WTC11 (cell line): ENCODE measurements at places on chromosomes 2 and 18. TPM values are rescaled to one million over a fixed set of nuclear protein-coding genes. Genes with fewer than 3 reads are reported as not detected.

The CDCA7 gene
- total RNA-seq: 64.2 to 79.7 TPM (median 66.6 TPM) in 3 replicates

The CD207 gene
- total RNA-seq: not detected in 3 replicates

The FABP1 gene
- 0.39 to 1.1 TPM (median 0.46 TPM) in 3 replicates for total RNA-seq

The TACR1 gene
- 0.13 to 0.23 TPM (median 0.18 TPM) in 3 replicates for total RNA-seq

The SKOR2 gene
- total RNA-seq: 0.34 to 1.3 TPM (median 0.37 TPM) in 3 replicates

The CHRND gene
- total RNA-seq: 0.07 to 0.11 TPM in 2 of 3 replicates, not detected in the other

The UGT1A8 gene
- 0.11 to 0.13 TPM in 2 of 3 replicates, not detected in the other for total RNA-seq

The FRZB gene
- total RNA-seq: 1.2 to 1.9 TPM (median 1.5 TPM) in 3 replicates

The TWIST2 gene
- 4.1 to 5.7 TPM (median 5.1 TPM) in 3 replicates for total RNA-seq

The CCDC74B gene
- total RNA-seq: 2.8 to 5.4 TPM (median 3.4 TPM) in 3 replicates

The HDAC4 gene
- total RNA-seq: 35.0 to 44.4 TPM (median 42.3 TPM) in 3 replicates

The UGT1A10 gene
- total RNA-seq: 0.11 to 0.18 TPM in 2 of 3 replicates, not detected in the other

The DYNC1I2 gene
- 67.9 to 73.7 TPM (median 69.1 TPM) in 3 replicates for total RNA-seq

DNA sequence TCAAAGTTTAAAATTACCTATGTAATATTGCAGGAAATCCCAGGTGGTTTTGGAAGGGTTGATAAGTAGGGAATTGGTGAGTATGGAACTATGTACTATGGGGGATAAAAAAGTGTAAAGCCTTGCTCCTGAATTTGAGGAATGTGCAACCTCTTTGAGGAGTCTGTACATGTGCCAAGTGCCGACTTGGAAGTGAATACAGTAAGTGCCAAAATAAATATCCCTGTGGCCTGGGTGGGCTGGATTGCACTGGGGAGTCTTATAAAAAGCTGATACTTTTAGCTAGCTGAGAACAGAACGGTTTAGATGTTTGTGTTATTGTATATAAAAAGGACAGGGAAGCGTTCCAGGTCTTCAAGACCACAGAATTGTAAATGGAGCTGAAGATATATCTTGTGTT lies 317.1 kb upstream of the LRRTM1 start:
- DNase-seq: no peak

DNA sequence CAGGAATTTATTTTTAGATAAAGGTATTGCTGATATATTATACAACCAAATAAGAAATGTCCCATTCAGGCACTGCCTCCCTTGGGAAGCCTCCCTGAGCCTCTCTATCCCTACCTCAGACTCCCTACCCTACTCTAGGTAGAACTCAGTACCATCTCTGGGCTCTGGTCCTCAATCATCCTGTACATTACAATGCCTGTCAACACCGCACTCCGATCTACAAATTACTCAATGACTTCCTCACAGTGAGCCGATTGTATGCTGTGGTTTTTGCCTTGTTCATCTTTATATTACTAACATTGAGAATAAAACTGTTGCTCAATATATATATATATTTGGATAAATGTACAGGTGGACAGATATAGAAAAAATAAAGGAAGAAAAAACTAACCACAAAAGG lies 207.5 kb downstream of the STK39 start:
- DNase-seq: no peak

DNA sequence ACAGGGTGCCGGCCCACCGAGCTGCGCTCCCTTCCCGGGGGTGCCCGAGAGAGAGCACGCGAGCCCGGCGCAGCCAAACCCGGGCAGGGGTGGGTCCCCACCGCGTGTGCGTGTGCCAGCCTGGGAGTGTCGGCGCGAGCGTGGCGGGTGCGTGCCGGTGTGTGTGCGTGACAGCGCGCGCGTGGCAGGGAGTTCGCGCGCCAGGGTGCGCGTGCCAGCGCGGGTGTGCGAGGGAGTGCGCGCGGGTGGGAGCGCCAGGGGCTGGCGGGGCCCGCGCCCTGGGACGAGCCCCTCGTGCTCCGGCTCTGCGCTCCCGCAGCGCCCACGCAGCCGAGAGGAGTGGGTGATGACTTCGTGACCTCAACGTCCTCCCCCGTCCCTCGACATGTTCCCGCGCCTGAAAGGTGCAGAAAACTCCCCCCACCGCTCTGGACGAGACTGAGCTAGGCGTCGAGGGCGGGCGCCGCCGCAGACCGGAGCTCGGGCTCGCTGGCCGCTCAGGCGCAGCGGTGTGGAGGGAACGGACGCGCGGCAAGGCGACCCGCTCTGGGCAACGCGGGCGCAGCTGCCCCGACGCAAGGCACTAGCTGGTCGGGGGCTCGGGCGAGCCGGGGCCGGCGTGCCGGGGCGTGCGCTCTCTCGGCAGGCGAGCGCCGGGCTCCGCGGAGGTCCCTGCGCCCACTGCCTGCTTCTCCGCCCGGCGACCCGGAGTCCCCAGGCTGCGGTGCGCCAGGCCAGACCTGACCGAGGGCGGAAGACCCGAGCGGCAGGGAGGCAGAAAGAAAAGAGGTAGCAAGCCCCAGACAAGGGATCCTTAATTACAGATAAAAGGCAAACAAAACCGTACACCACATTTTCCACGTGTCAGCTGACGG lies 582.8 kb downstream of the ZEB2 start:
- DNase-seq: peak; percentile 67

DNA sequence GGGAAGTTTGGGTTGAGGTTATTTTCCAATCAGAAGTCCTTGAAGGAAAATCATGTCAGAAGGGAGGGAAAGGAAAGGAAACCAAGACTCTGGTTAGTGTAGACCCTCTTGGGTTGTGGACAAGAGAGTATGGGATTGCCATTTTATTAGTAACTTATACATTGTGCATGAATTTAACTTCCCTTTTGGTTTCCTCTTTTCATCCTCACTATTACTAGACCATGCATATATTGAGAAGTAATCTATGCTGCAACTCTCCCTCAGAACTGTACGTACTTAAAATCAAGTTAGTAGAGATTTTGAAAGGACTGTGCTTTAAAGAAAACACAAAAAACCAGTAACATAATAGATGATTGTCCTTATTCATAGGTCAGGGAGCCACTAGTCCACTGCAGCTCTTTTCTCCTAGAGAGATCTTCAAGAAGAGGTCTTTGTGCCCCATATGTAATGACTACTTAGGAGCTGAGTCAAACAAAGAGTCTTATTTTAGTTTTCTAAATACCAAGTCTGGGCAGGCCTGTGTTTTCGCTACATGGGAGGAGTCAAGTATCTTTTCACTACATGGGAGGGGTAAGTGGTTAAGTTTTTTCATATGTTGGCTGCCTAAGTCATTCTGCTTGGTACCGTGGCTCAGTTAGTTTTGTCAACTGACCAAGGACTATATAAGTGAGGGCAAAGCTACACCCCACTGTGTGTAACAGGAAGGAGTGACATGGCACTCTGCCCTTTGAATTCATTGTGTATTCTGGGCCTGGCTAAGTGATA lies 25.2 kb upstream of the FAM117B start:
- no peak for DNase-seq

DNA sequence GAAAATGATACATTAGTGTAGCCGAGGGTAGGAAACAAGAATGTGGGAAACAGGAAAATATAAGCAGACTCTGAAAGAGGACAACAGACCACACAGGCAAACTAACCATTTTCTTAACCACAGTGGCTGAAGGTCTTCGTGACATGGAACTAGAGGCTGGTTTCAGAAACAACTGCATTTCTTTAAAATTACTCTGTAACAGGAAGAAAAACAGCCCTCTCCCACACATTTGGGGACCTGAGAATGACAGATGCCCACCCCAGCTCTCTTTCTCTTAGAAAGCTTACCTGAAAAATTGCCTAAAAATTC lies 13.8 kb upstream of the SLC25A52 start:
- DNase-seq: no peak

DNA sequence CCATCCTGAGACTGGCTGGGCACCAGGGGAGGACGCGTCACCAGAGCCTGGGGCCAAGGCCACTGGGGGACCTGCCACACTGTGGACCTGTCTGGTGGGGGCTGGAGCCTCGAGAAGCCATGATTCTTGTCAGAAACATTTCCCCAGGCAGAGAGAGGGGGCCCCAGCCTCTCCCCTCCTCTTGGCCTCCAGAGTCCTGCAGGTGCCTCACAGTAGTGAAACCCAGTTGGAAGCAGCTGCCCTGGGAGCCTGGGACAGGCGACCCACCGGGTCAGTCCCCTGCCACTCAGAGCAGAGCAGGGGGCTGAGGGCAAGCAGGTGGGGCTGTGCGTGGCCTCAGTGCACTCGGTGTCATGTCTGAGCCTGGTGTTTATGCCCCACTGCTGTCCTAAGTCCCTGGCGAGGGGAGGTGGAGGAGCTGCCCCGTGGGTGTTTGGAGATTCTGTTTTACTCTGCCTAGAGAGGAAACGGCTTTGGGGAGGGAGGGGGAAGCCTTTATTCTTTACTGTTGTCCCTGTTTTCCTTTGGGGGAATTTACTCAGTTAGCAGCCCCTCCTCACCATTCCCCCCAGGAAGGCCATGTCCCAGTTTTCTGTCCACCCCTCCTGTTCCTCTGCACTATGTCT lies 7.7 kb downstream of the OXER1 start:
- no peak for DNase-seq

- no peak for DNase-seq
Observed at GRCh38 chr2:15858466-15858865, 81.9 kb upstream of the MYCN start.

- DNase-seq: peak; percentile 45
Observed at GRCh38 chr2:84971510-84972206, 697 bp downstream of the KCMF1 start.

- no peak for DNase-seq
Observed at GRCh38 chr18:10850840-10851239, 298.5 kb downstream of the PIEZO2 start.

DNA sequence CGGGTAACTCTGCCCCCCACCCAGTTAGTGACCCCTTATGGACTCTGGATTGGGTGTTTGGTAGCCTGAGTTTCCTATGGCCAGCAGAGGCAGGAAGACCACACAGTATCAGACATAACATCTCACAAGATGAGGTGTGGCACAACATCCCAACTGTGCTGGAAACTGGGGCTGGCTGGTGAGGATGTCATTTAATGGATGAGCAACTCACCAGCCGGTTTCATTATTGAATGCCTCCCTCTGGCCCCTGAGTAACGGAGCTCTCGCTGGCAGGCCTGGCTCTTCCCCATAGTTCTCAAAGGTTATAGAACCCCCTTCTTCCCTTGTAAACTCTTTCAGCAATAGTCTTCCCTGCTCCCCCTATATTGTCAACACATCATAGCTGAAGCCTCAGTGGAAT lies 195.0 kb downstream of the BCL11A start:
- DNase-seq: no peak

GRCh38 chr2:18525236-18525635 lies 35.2 kb downstream of the RDH14 start:
- DNase-seq: no peak

GRCh38 chr2:17915099-17915498 lies 36.6 kb downstream of the KCNS3 start:
- no peak for DNase-seq

DNA sequence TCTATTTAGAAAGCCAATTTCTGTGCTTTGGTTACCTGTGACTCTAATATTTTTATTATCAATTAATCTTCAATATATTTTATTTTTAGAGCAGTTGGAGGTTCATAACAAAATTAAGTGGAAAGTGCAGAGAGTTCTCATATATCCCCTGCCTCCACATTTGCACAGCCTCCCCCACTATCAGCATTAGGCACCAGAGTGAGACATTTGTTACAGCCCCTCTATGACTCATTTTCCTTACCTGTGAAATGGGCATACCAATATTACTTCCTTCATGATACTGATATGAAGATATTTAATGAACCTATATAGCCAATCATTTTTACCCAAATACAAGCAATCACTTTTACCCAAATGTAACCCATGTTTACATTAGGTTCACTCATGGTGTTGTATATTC lies 34.0 kb upstream of the CYTIP start:
- DNase-seq: no peak

DNA sequence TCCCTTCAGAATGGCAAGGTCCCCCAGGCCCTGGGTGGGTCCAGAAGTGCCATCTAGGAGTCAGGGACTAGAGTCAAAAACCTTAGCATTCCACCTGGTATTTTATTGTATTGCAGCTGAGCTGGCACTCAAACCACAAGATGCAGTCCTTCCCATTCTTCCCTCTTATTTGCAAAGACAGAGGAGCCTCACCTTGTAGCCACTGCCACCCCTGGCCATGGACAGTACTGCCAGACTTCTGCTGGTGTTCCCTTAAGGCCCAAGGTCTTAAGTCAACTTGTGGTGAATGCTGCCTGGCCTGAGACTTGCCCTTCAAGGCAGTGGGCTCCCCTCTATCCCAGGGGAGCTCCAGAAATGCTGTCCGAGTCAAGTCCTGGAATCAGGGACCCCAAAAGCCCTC lies 6.9 kb downstream of the UGT1A10 start:
- peak; percentile 62 for DNase-seq

GRCh38 chr2:25230198-25230947 lies 62.0 kb upstream of the POMC start:
- DNase-seq: no peak

- DNase-seq: no peak
Observed at GRCh38 chr18:67733088-67733487, 216.6 kb upstream of the DSEL start.

GRCh38 chr2:158346032-158346431 lies 110.5 kb downstream of the CCDC148 start:
- DNase-seq: no peak

DNA sequence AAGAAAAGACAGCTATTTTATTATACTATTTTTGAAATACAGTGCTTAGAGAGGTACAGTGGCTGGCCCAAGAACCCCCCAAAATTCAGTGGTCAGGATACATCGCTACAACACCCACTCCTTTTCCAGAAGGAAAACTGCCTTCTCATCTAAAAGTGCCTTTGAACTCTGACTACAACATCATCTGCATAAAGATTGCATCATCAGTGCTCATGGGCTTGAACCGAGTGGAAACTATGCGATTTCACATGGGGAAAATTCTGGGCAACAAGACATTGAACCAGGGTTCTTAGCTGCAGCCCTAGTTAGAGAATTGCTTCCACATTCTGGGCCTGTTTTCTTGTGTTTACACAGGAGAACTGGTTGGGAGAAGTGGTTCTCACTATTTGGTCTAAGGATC lies 294.6 kb upstream of the SLC14A2 start:
- no peak for DNase-seq

- DNase-seq: peak; percentile 28
Observed at GRCh38 chr2:18883616-18884456, 294.5 kb upstream of the NT5C1B start.

DNA sequence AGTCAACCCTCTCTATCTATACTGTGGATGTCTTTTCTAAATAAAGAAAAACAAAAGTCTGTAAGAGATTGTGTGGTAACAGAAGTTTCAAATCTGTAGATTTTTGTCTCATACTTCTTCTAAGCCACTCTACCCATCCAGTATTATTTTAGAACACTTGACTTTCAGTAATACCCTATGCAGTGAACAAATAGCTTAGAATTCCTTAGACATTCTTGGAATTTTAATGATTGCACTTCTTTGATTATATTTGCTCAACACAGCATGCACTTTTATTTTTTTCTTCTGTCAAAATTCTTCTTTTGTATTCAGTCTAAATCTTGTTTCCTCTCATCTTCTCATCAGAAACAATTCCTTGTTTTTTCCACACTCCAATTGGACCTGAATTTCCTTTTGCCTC lies 1080.2 kb downstream of the SUCLG1 start:
- no peak for DNase-seq

- no peak for DNase-seq
Observed at GRCh38 chr2:145771525-145771924, 1251.6 kb upstream of the ZEB2 start.

DNA sequence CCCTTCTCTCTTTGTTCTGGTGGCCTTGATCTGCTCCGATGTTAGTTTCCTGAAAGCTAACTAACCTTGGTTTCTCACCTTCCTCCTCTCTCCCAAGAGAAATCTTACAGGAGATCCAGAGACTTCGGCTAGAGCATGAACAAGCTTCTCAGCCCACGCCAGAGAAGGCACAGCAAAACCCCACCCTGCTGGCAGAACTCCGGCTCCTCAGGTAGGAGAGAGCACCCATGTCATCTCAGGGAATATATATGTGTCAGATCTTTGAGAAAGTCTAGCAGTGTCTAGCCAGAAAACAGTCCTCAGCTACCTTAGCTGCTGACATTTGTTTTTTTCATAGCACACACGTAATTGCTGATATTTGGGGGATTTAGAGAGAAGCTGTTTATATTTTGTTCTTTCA lies 148.1 kb downstream of the DTNA start:
- no peak for DNase-seq
